ENCODE measurements at places on chromosomes 4 and X.

DNA sequence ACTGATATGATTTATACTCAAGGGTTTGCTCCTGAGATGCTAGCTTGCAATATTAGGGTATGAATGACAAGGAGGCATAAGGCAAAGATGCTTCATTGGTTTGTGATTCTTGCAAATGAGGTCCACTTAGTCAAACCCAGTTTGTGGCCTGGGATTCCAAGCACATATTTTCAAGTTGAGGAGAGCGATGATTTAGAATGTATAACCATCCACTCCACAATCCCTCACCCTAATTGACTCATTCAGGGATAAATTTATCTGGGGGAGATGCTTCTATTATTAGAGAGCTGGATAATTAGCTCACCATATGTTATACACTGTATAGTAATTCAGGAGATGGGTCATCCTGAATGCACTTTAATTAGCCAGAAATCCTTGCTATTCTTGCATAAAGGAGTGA lies 118.3 kb upstream of the PUDP start:
- DNase-seq: no peak

DNA sequence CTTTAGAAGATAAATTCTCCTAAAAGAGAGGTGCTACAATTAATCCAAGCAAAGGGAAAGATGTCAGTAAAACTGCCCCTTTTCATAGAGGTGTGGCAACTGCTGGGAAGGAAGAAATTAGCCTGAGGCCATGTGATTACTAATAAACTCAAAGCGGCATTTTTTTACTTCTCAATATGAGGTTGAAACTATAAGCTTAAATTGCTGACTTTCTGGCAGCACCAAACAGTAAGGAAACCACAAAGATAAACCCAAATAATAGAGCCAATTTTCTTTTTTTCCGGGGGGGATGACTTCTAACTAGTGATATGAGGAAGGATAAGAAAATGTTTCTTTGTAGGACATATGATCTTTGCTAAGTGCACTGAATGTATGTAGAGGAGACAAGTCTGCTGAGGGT lies 30.9 kb downstream of the AR start:
- DNase-seq: no peak

DNA sequence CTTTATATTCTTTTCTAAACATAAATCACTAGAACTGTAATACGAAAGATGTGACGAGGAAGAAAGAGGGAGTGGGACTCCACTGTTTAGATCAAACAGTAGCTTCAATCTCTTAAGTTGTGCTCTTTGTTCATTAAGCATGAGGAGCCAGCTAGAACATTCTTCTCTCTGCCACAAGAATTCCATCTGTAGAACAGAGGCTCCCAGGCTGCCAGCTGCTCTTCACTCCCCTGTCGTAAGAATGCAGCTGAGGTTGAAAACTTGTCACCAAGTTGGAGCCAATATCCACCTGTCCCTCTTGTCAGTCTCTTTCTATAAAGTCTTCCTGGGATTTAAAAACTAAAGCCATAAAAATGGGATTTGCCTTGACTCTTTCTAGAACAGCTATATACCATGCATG lies 65.0 kb upstream of the SEC24B start:
- no peak for DNase-seq

- no peak for DNase-seq
Observed at GRCh38 chr4:42104521-42104920, 47.9 kb downstream of the BEND4 start.

DNA sequence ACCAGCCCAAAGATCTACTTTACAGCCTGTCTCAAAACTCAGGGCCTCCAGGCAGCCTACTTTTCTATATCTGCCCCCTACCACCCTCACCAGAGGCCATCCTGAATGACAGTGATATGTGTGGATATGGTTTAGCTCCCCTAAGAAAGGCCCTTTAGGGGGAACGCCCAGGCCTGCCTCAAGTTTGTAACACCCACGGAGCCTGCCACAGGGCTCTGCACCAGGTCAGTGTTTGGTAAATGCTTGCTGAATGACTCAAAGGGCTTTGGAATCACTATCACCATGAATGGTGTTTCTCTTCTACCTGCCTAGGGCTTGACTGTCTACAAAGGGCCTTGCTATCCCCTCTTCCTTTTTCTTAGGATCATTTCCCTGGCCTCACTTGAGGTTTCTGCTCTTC lies 11.3 kb upstream of the LONRF3 start:
- DNase-seq: no peak

- DNase-seq: no peak
Observed at GRCh38 chr4:46196086-46196485, 72.2 kb upstream of the GABRG1 start.
